Pancreas (tissue), 10 donors: ENCODE measurements at places on chromosomes 4 and X. TPM values are rescaled to one million over a fixed set of nuclear protein-coding genes. Genes with fewer than 3 reads are reported as not detected.

GRCh38 chrX:51917604-51918003 is 24.2 kb downstream of the MAGED1 start:
- peaks cover 1% of the 10 kb centered on the region for H3K27me3 ChIP-seq
- DNase-seq, result no peak
- no peaks in the 10 kb centered on the region for H3K36me3 ChIP-seq
- H3K27ac ChIP-seq, result no peak overlapping the region
- H3K4me3 ChIP-seq, result no peak overlapping the region

GRCh38 chr4:77209936-77210335 is 52.9 kb downstream of the CCNG2 start:
- DNase-seq, result no peak
- H3K27ac ChIP-seq, result no peak overlapping the region
- H3K4me3 ChIP-seq, result no peak overlapping the region
- no peaks in the 10 kb centered on the region for H3K4me1 ChIP-seq
- H3K36me3 ChIP-seq, result no peaks in the 10 kb centered on the region

- H3K27ac ChIP-seq, result no peak overlapping the region
- DNase-seq, result no peak
- no peaks in the 10 kb centered on the region for H3K36me3 ChIP-seq
- no peaks in the 10 kb centered on the region for H3K27me3 ChIP-seq
Measured at GRCh38 chr4:124783847-124784246, 71.3 kb upstream of the ANKRD50 start.

GRCh38 chrX:3550160-3550751 is 163.2 kb downstream of the PRKX start:
- H3K36me3 ChIP-seq, result no peaks in the 10 kb centered on the region
- H3K4me3 ChIP-seq, result no peak overlapping the region
- no peak overlapping the region for H3K27ac ChIP-seq
- no peaks in the 10 kb centered on the region for H3K27me3 ChIP-seq
- peak; percentile 18 for DNase-seq

The MAGED4B gene
- polyA plus RNA-seq, result 53.5 TPM
